ENCODE measurements at places on chromosomes 16 and 17. TPM values are rescaled to one million over a fixed set of nuclear protein-coding genes. Genes with fewer than 3 reads are reported as not detected.

GRCh38 chr17:66738301-66738700 lies 96.6 kb upstream of the CACNG5 start:
- peaks cover 5% of the 10 kb centered on the region for H3K4me1 ChIP-seq
- peaks cover 2% of the 10 kb centered on the region for H3K36me3 ChIP-seq
- no peak overlapping the region for H3K27ac ChIP-seq
- DNase-seq = no peak
- no peak overlapping the region for H3K4me3 ChIP-seq

DNA sequence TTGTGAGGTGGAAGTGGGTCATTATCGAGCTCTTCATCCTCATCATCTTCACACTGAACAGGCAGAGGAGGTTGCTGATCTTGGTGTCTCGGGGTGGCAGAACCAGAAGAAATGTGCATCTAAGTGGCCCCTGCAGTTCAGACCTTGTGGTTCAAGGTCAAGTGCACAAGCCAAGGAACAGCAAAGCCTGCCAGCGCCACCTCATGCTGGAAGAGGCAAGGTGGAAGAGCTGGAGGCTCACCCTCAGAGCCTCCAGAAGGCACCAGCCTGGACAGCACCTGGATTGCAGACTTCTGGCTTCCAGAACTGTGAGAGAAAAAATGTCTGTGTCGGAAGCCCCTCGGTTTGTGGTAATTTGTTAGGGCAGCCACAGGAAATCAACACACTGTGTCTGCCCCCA lies 32.7 kb downstream of the IFT140 start:
- DNase-seq = no peak
- H3K36me3 ChIP-seq = peaks cover 12% of the 10 kb centered on the region
- H3K4me1 ChIP-seq = peaks cover 2% of the 10 kb centered on the region
- H3K27me3 ChIP-seq = no peaks in the 10 kb centered on the region

DNA sequence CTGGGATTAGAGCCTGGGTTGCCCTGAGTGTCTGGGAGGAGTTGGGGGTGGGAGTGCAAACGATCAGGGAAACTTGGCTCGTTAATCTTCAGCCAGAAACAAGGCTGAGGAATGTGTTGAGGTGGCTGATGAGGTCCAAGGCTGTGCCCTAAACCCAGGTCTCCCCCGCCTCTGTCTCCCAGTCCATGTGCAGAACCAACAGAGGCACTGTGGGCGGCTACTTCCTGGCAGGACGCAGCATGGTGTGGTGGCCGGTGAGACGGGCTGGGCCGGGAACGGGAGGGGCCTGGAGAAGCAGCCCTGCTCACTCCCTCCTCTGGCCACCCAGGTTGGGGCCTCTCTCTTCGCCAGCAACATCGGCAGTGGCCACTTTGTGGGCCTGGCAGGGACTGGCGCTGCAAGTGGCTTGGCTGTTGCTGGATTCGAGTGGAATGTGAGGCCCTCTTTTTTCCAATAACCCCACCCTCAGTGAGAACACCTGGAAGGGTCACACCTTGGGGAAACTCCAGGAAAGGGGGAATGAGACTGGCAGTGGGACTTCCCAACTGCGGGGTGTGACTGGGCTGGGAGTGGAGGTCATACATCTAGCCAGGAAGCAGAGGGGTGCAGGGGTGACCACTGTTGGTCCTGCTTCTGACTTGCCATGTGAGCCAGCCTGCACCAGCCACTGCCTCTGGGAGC lies 1.7 kb downstream of the SLC5A2 start:
- peaks cover 3% of the 10 kb centered on the region for H3K36me3 ChIP-seq
- DNase-seq = no peak
- no peak overlapping the region for H3K27ac ChIP-seq
- peaks cover 3% of the 10 kb centered on the region for H3K4me1 ChIP-seq
- H3K27me3 ChIP-seq = peaks cover 94% of the 10 kb centered on the region

DNA sequence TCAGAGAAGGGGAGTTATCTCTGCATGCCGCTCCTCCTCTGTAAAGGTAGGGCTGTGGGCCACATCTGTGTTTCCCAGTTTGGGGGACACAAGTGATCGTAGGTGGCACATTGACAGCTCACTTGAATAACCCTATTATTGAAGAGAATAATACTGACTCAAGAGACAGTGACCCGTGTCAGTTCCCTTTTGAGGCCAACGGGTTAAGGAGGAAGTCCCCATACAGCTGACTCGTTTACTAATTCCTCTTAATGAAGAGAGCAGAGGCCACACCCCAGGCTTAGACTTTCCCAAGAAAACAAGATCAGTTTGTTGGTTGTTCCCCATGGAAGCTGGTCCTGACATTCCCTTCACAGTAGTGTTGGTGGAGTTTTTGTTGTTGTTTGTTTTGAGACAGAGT lies 33.0 kb downstream of the IL4R start:
- no peak overlapping the region for H3K27ac ChIP-seq
- peaks cover 10% of the 10 kb centered on the region for H3K36me3 ChIP-seq
- DNase-seq = no peak
- H3K4me3 ChIP-seq = no peak overlapping the region
- H3K4me1 ChIP-seq = peaks cover 10% of the 10 kb centered on the region

- no peaks in the 10 kb centered on the region for H3K36me3 ChIP-seq
- H3K4me3 ChIP-seq = no peak overlapping the region
- no peak overlapping the region for H3K27ac ChIP-seq
- peaks cover 29% of the 10 kb centered on the region for H3K4me1 ChIP-seq
- no peak for DNase-seq
These were observed 390.4 kb downstream of the SOX9 start for GRCh38 chr17:72511242-72511641.

GRCh38 chr17:42421136-42421506 lies 1.9 kb downstream of the CAVIN1 start:
- H3K27ac ChIP-seq = no peak overlapping the region
- peaks cover 76% of the 10 kb centered on the region for H3K27me3 ChIP-seq
- H3K36me3 ChIP-seq = no peaks in the 10 kb centered on the region
- H3K4me1 ChIP-seq = peaks cover 16% of the 10 kb centered on the region
- H3K4me3 ChIP-seq = peak overlapping the region; percentile 81

GRCh38 chr17:61135782-61136181 lies 263.9 kb upstream of the TBX2 start:
- DNase-seq = no peak
- no peaks in the 10 kb centered on the region for H3K36me3 ChIP-seq
- H3K27me3 ChIP-seq = no peaks in the 10 kb centered on the region

DNA sequence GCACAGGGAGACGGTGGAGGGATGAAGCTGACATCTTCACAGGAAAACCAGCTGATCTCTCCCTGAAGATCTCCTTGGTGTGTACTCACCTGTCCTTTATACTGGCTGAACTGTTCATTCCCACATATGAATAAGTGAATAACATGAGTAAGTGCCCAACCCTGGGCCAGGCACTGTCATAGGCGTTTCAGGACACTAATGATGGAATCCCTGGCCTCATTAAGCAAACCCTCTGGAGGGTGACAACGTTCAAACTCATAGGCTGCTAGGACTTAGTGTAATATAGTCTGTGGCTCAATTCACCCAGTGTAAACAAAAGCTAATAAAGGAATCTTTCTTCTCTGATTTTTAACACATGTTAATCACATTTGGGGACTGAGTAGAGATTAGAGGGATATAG lies 24.5 kb downstream of the GAS7 start:
- no peak overlapping the region for H3K27ac ChIP-seq
- no peak for DNase-seq
- H3K4me3 ChIP-seq = no peak overlapping the region
- H3K4me1 ChIP-seq = peaks cover 41% of the 10 kb centered on the region
- H3K36me3 ChIP-seq = no peaks in the 10 kb centered on the region

DNA sequence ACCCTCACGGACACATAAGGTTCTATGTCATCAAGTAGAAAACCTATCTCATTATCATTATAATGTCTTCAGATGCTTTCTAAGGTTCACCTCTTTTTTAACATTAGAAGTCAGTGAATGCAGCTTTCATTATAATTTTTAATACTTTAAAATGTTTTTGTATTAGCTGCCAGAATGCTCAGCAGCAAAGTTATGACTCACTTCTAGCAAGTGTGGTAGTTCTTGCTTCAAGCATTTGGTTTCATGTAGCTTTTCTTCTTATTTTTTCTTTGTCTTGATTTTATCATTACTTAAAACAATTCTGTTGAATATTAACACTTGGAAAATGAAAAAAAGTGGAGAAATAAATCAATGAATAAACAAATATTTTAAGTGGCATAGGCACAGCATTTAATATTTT lies 23.4 kb downstream of the LPCAT2 start:
- H3K27me3 ChIP-seq = no peaks in the 10 kb centered on the region
- no peaks in the 10 kb centered on the region for H3K4me1 ChIP-seq
- H3K27ac ChIP-seq = no peak overlapping the region
- H3K4me3 ChIP-seq = no peak overlapping the region
- H3K36me3 ChIP-seq = no peaks in the 10 kb centered on the region

GRCh38 chr17:77343031-77343800 lies 202.4 kb downstream of the SEC14L1 start:
- no peak for DNase-seq
- peaks cover 5% of the 10 kb centered on the region for H3K36me3 ChIP-seq
- H3K4me3 ChIP-seq = no peak overlapping the region
- no peaks in the 10 kb centered on the region for H3K27me3 ChIP-seq
- H3K27ac ChIP-seq = no peak overlapping the region

GRCh38 chr17:70024253-70024652 lies 50.8 kb upstream of the KCNJ16 start:
- no peak overlapping the region for H3K27ac ChIP-seq
- DNase-seq = no peak
- H3K27me3 ChIP-seq = no peaks in the 10 kb centered on the region
- H3K4me3 ChIP-seq = no peak overlapping the region
- H3K36me3 ChIP-seq = peaks cover 3% of the 10 kb centered on the region

DNA sequence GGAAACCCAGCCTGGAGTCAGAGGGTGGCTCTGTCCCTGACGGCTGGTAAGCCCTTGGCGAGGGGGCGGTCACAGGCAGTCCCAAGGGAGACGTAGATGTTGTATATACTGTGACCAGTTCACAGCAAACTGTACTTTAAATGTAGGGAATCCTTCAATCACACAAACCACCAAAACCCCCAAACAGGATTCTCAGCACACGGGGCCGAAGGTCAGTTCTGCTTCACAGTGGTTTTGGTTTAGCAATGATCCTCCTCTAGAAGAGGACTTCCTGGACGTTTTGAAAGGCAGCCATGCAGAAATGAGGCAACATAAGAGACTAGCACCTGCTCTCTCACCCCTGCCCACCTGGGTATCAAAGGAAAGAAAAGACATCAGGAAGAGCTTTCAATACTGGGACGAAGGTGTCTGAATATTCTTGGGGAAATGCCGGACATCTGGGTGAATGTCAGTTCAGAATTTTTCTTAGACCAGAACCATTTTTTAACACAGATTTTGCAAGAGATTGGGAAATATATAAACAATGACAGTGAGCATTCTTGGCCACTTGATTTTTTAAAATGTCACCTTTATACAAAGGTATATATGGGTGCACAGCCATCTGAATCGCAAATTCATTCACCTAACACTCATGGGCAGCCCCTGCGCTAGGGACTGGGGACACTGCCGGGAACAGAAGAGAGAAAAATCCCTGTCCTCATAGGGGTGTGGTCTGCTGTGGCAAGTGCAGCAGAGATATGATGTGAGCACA lies 74.2 kb downstream of the CRISPLD2 start:
- no peaks in the 10 kb centered on the region for H3K36me3 ChIP-seq
- no peak for DNase-seq
- peaks cover 4% of the 10 kb centered on the region for H3K27me3 ChIP-seq
- no peak overlapping the region for H3K4me3 ChIP-seq
- H3K4me1 ChIP-seq = peaks cover 22% of the 10 kb centered on the region

DNA sequence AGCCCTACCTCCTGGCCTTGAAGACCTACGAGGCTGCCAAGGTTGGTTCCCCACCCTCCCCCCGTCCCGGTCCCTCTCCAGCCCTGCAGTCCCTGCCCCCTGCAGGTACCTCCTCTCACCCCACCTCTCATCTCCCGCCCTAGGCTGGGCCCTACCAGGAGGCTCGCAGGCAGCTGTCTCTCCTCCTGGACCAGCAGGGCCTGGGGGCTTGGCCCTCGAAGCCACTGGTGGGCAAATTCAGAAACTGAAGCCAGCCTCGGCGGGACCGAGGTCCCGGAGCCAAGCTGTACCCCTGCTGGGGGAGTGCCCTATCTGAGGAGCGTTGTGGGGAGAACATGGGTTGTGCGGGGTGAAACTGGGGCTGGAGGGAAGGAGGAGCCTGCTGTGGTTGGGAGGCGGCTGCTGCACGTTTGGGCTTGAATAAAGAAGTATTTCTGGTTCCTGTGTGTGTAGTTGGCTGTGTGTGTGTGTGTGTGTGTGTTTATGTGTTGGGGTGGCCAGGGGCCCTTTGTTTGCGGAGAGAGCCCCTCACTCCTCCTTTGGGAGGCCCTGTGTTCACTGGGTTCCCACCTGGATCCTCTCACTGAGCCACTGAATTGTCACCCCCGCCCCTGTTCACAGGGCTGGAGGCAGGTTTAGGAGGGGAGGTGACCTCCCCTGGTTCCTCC lies 5.9 kb downstream of the ADAD2 start:
- no peaks in the 10 kb centered on the region for H3K4me1 ChIP-seq
- H3K27me3 ChIP-seq = no peaks in the 10 kb centered on the region
- no peak for DNase-seq
- H3K36me3 ChIP-seq = no peaks in the 10 kb centered on the region

DNA sequence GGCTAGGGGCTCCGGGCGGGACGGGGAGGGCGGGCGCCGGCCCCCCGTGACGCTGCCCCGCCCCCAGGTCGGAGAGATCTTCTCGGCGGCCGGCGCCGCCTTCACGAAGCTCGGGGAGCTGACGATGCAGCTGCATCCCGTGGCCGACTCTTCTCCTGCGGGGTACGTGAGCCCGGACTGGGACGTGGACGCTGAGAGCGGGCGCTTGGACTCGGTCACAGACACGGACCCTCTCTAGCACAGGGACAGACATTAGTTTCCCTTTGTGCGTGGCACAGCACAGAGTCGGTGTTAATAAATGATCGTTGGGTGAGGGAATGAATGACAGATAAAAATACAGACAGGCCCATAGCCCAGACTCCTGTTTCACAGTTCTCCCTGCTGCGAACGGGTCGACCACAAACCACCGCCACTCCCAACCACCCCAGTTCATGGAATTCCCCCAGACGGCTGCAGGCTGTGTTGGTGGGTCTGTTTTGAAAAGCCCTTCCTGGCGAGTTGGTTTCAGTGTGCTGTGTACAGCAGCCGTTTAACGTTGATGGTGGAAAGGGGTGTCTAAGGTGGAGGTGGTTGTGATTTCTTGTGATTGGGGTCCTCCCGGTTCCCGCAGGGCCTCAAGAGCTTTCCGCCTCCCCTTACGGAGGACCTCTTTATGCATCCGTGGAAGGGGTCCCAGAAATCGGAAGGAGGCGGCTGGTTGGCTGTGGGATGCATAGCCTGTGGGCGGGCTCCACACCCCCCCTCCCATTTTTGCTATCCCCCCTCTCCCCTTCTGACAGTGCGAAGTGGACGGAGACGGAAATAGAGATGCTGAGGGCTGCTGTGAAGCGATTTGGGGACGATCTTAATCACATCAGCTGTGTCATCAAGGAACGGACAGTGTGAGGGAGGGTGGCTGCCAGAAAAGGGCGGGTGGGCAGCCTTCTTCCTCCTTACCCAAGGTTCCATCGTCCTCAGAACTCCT lies 2.9 kb downstream of the RNASEK start:
- DNase-seq = no peak
- no peaks in the 10 kb centered on the region for H3K36me3 ChIP-seq
- H3K27ac ChIP-seq = peak overlapping the region; percentile 90
- peaks cover 72% of the 10 kb centered on the region for H3K4me1 ChIP-seq
- peak overlapping the region; percentile 91 for H3K4me3 ChIP-seq
- no peaks in the 10 kb centered on the region for H3K27me3 ChIP-seq

- H3K27me3 ChIP-seq = peaks cover 2% of the 10 kb centered on the region
- H3K4me1 ChIP-seq = peaks cover 43% of the 10 kb centered on the region
- no peak for DNase-seq
- peak overlapping the region; percentile 92 for H3K4me3 ChIP-seq
These were observed 877 bp upstream of the BCL7C start for GRCh38 chr16:30894540-30895368.

Gene KREMEN2
- total RNA-seq = 1.0 TPM

Gene SPG7
- 134 TPM for total RNA-seq

Gene KRTAP4-1
- not detected for total RNA-seq

Gene MAPK8IP3
- 111 TPM for total RNA-seq
